HT-29 (cell line): ENCODE measurements at places on chromosomes 3 and 15. TPM values are rescaled to one million over a fixed set of nuclear protein-coding genes. Genes with fewer than 3 reads are reported as not detected.

Gene SLC28A2
- total RNA-seq: not detected in 2 replicates

Gene EXOSC7
- 35.2 and 45.8 TPM in 2 replicates for total RNA-seq

Gene ISLR
- total RNA-seq: not detected in 2 replicates

DNA sequence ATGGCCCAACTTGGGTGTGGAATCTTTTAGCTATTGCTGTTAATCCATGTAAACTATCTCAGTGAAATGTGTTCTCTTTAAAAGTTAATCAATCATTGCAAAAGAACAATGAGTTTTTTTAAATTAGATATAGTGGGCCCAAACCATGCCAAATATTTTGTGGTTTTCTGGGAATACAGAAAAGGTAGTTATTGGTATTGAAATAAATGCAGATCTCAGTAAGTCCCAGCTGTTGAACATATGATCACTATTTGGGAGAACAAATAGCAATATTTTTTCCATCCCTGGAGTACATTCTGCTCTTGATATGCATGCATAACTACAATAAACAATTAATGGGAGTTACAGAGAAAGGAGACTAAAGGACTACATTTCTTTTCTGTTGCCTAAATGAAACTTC is 36.0 kb upstream of the LEKR1 start:
- DNase-seq: no peak

DNA sequence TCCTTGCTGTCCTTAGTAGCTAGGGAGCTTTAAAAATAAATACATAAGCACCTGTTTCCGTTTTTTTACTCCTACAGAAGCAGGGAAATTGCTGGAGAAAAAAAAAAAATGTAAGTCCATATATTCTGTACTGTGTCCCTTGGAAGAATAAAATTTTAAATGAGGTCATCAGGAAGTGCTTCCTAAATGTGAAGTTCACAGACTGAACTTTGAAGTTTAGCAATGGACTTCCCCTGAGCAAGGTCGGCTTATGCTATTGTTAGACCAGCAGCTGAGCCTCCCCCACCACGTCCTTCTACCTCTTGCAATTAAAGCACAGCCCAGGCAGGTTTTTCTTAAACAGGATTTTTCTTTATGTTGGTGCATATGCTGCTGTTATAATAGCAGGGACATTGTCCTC is 26.3 kb downstream of the LIPC start:
- DNase-seq: no peak

Gene ARHGAP11A
- 26.4 and 33.9 TPM in 2 replicates for total RNA-seq

- DNase-seq: no peak
Observed at GRCh38 chr15:68868296-68868695, 47.6 kb upstream of the ANP32A start.

DNA sequence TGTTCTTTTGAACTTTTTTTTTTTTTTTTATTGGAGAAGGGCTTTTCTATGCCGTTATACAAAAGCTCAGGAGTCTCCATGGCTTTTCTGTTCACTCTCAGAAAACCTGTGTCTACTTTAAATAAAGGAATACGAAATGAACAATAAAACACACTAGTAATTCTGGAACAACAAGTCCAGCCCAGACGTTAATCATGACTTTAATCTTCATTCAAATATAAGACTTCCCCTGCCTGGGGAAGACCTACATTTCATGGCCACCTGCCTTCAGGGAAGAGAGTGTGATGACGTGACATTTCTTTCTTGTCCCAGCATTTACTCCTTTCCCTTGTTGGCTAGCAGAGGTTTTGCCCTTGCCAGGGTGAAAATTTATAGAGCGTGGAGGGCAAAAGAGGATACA is 564.5 kb downstream of the PDCD6IP start:
- no peak for DNase-seq

DNA sequence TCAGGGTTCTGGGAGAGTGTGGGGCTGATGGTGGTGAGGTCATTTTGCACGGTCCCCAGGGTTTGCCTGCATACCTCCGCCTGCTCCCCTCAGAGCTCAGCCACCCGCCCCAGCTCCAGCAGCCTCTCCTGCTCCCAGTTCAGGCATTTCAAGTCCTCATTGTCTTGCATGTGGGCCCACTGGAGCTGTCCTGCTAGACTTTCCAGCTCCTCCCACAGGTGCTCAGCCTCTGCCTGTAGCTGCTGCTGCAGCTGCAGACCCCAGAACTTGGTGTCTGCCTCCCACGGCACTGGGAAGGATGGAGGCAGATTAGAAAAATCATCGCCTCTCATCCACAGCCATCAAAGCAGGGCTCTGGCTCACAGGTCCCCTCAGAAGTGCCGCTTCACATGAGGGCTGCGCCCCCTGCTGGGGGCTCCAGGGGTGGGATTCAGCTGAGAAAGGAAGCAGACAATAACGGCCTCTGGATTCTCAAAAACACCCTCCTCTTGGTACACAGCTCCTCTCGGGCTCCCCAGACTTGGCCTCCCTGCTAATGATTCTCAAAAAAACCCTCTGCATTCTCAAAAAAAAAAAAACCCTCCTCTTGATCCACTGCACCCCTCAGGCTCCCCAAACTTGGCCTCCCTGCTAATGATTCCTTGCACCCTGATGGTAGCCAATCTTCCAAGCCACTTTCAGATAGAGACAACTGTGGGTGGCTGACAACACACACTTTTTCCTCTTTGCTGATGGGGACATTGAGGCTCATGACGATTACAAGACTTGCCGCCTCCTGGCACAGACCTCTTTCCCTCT is 89.3 kb upstream of the C2CD4B start:
- DNase-seq: peak; percentile 81

Gene MYRIP
- 0.03 and 0.08 TPM in 2 replicates for total RNA-seq

Gene PROK2
- not detected in 2 replicates for total RNA-seq

DNA sequence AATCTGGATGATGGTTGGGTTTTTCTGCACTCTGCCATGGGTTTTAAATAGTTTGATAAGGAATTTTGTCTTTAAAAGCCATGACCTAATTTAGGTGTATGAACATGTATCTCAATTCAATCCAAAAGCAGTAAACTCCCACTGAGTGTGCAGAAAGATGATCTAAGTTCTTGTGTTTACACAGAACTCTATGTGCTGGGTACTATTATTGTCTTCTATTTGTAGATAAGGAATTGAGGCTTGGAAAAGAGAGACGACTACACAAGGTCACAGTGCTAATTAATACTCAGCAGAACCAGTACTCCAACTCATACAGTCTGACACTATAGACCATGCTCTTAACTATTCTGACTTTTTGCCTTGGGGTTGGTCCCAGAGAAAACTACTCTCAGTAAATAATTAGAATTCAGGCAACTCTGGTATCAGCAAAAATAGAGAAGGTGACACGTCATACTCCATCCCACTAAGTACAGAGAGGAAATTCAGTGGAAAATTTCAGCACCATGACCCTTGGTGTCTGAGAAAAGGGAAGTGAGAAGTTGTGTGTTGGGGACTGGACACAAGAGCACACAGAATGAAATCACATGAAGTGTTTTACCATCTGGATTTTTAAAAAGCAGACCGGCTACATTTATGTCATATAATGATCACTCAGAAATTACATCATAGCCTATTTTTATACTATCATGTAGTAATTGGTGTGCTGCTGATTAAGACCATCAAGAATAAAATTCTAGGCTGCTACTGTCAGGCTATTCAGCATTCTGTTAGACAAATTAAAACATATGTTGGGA is 18.3 kb upstream of the MYH15 start:
- no peak for DNase-seq

Gene DZIP1L
- total RNA-seq: not detected in 2 replicates

GRCh38 chr15:37625576-37625975 is 308.9 kb upstream of the TMCO5A start:
- DNase-seq: no peak

GRCh38 chr3:156472150-156472549 is 82.8 kb downstream of the SSR3 start:
- DNase-seq: no peak

- no peak for DNase-seq
Observed at GRCh38 chr15:35496585-35496984, 49.4 kb downstream of the DPH6 start.

DNA sequence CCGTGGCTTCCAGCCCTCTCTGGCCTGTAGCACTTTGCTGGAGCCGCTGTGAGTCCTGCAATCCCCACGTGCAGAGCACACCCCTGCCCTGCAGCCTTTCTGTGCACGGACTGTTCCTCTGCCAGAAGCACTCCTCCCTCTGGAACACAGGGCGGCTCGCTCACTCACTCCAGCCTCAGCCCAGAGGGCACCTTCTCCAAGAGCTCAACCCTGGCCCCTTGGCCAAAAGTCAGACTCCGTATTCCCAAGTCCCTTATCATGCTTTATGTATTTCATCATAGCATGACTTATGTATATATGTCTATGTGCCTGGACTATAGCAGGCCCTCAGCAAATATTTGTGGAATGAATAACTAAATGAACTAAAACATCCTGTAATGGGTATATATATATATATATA is 63.2 kb downstream of the ASB7 start:
- no peak for DNase-seq

Gene ITIH4
- 0.08 TPM in 1 of 2 replicates, not detected in the other for total RNA-seq

GRCh38 chr3:147538034-147538433 is 128.9 kb downstream of the ZIC1 start:
- DNase-seq: no peak

DNA sequence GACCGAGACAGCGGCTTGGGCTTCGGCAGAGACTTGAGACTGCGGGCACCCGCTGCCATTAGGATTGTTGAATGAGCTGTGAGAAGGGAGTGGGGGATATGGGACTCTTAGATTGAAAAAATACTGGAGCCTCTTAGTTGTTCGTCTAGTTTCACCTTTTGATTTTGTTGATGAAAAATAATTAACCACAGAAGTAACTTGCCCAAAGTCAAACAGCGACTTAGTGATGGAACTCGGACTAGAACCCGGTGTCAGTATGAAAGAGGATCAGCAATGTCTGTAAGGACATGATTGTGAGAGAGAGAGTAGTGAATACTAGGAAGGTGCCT is 510 bp upstream of the GOLGB1 start:
- DNase-seq: peak; percentile 51

- DNase-seq: no peak
Observed at GRCh38 chr3:135621184-135621920, 344.2 kb upstream of the PPP2R3A start.

- no peak for DNase-seq
Observed at GRCh38 chr3:29760226-29760685, 479.4 kb downstream of the RBMS3 start.

DNA sequence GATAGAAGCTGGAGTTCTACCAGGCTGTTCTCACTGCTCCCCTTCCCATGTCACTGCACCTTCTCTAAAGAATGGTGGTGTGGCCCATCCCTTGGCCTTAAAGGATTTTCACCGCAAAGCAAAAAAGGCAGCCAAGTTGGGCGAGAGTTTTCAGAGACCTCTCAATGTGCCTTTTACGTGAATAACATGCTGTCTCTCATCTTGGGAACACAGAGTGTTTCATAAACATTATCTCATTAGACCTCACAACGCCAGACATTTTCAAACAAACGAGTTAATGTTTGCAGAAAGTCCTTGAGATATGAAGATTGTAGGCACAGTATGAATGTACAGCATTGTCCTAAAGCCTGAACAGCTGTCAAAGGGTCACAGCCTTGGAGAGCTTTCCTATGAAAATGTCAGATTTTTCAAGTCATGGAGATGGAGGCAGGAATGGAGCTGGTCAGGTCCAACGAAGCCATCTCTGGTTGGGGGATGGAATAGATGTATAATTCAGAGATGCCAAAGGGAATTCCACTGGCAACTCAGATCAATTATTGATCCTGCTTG is 21.3 kb downstream of the TM4SF1 start:
- DNase-seq: peak; percentile 48

DNA sequence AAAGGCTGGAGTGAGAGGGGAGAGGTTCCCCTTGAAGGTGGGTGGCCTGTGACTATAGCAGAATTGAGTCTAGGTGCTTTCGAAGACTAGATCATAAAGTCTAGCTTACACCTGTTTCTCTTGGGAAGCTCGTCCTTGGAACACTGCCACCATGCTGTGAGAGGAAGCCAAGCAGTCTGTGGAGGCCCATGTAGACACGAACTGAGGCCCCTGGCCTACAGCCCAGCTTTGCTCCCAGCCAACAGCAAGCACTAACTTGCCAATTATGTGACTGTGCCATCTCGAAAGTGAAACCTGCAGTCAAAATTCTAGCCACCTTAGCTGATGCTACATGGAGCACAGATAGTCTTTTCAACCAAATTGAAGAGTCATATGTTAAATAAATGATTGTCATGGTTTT is 190.5 kb upstream of the NECTIN3 start:
- peak; percentile 73 for DNase-seq

Gene EPHB1
- not detected in 2 replicates for total RNA-seq

Gene PYGO1
- not detected in 2 replicates for total RNA-seq

DNA sequence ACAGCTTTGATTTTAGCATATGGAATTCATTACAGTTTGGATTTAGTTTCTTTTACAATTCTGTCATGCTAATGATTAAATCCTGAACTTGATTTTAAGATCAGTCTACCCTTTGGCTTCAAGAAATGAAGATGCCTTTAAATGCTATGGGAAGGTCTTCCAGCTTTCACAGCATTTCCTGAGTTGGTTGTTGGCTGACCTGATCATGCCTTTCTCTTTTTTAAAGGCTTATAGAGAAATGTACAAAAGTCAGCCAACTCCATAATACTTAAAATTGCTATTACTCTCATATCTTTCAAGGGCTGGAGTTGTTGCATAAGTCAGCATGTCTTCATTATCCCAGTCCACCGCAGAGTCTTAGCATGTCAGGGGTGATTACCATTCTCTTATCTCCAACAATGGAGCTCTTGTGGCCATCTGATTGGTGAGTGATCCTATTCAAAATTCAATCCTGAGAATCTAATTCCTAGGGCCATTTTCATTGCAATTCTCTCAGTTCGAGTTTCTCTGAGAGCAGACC is 123.8 kb downstream of the GMNC start:
- no peak for DNase-seq

DNA sequence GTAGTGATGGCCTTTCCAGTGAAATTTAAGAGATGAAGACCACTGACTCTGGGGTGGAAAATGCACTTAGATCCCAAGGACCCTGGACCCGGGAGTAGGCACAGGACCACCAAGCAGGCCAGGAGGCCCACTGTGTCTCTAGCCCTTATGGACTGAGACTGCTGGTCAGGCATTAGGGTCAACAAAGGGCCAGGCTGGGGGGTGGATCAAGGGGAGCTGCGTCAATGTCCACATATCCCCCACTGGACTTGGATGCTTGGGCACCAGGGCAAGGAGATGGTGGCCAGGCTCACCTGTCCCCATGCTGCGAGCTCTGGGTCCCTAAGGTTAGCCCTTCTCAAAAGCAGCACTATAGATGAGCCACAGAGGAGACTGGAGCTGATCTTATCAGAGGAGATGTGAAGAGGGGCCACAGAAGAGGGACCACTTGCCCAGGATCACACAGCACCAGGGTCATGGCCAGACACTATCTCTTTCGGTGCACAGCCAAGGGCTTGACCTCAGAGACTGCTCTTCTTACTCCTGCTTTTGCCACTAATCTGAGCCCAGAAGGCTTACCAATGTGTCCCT is 14.7 kb downstream of the RAB6B start:
- no peak for DNase-seq

DNA sequence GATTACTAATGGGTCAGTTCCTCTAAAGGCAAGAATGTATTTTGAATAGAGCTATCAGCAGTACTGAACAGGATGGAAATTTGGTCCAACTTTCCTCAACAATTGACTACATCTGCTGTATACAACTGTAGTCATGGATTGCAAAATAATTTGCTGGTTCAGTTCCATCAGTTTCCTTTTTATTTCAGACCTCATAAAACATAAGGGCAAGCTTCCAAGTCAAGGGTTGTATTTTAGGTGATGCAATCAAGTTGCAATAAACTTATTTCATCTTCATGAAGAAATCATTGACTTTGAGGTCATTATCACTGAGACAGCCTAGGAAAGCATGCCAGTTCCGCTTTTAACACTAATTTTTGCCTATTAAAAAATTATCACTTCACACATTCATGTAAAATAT is 90.4 kb upstream of the TSEN2 start:
- no peak for DNase-seq

- DNase-seq: peak; percentile 30
Observed at GRCh38 chr15:55526559-55527036, 18.6 kb upstream of the DNAAF4 start.

GRCh38 chr3:89392991-89393390 is 285.6 kb downstream of the EPHA3 start:
- no peak for DNase-seq
